ENCODE measurements at places on chromosomes 6 and 20. TPM values are rescaled to one million over a fixed set of nuclear protein-coding genes. Genes with fewer than 3 reads are reported as not detected.

GRCh38 chr6:156873654-156874380 lies 96.6 kb downstream of the ARID1B start:
- no peaks in the 10 kb centered on the region for H3K27me3 ChIP-seq
- H3K4me3 ChIP-seq, result no peak overlapping the region
- H3K4me1 ChIP-seq, result no peaks in the 10 kb centered on the region
- no peak overlapping the region for H3K27ac ChIP-seq
- DNase-seq, result no peak
- no peaks in the 10 kb centered on the region for H3K36me3 ChIP-seq

Gene LTA
- not detected for total RNA-seq

Gene CDYL
- 48.5 TPM for total RNA-seq

Gene SRMS
- total RNA-seq, result not detected

Gene NHLRC1
- total RNA-seq, result not detected

Gene STMN3
- 20.0 TPM for total RNA-seq

- no peak overlapping the region for H3K27ac ChIP-seq
Measured at GRCh38 chr6:154258064-154258757, 98.4 kb downstream of the IPCEF1 start.

DNA sequence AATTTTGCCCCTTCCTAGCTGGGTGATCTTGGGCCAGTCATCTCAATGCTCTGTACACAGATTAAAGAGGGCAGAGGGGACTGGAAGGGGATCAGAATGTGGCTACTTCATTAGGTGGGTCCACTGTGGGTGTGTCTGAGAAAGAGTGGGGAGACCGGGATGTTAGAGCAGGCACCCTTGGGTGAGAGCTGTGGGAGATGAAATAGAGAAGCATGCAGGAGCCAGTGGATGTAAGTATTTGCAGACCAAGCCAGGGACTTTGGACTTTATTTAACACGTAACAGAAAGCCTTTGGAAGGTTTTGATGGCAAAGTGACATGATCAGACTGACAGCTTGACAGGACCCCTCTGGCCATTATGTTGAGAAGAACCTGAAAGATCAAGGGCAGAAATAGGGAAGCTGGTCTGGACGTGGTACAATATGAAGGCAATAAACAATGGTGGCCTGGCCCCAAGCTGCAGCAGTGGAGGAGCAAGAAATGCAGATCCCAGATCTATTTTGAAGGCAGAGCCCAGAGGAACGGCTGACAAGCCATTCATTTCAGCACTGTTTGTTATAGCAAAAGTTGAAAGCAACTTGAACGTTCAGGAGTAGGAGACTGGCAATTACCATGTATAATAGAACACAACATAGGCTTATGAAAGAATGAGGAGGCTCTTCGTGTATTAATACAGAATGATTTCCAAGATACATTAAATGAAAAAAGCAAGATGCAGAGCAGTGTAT lies 82.5 kb upstream of the ZNFX1 start:
- no peak overlapping the region for H3K4me3 ChIP-seq
- no peaks in the 10 kb centered on the region for H3K27me3 ChIP-seq

DNA sequence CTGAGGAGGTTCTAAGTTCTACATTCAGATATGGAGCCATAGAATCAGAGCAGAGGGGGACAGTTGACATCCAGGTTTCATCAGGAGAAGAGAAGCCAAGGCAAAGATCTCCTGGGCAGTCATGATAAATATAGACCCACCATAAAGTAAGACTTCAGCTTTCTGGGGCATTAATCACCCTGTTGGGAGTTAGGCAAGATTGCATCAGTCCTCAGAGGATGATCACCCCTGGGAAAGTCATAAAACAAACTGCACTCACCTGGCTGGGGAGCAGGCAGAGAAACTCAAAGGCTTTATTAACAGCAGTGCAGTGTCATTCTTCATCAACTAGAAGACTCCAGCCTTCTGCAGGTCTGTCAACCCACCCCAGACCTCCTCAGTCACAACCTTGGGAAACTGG lies 301.3 kb upstream of the JARID2 start:
- H3K4me1 ChIP-seq, result no peaks in the 10 kb centered on the region
- no peak for DNase-seq
- no peak overlapping the region for H3K4me3 ChIP-seq
- no peaks in the 10 kb centered on the region for H3K36me3 ChIP-seq
- H3K27ac ChIP-seq, result no peak overlapping the region

- no peaks in the 10 kb centered on the region for H3K4me1 ChIP-seq
- H3K36me3 ChIP-seq, result no peaks in the 10 kb centered on the region
- DNase-seq, result no peak
- no peaks in the 10 kb centered on the region for H3K27me3 ChIP-seq
- H3K4me3 ChIP-seq, result no peak overlapping the region
- no peak overlapping the region for H3K27ac ChIP-seq
Measured at GRCh38 chr20:37376324-37376723, 30.4 kb downstream of the SRC start.

- no peak overlapping the region for H3K4me3 ChIP-seq
- H3K27ac ChIP-seq, result no peak overlapping the region
- no peaks in the 10 kb centered on the region for H3K4me1 ChIP-seq
- H3K27me3 ChIP-seq, result no peaks in the 10 kb centered on the region
- DNase-seq, result no peak
Measured at GRCh38 chr6:6891125-6891721, 216.5 kb upstream of the RREB1 start.

Gene TAF4
- total RNA-seq, result 37.6 TPM
